ENCODE measurements at places on chromosomes 2 and 18.

DNA sequence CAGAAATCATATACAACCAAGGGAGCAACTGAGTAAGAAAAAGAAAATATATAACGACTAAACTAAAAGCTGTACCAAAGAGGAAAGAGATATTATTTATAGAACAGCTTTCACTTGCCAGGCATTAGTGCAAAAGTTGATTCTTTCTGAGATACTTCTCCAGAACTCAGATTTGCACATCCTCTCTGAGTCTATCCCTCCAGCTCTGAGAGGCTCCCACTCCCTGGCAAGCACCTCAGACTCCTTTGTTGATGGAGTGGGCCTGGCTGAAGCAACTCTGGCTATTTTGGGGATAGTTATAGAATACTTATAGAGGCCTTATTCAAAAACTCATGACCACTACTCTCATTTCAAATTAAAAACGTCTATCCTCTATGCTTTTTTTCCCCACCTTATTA, 501.6 kb upstream of the TNP1 start:
- DNase-seq = no peak

- DNase-seq = no peak
These were observed 510.6 kb downstream of the ERBB4 start for GRCh38 chr2:212027681-212028628.

DNA sequence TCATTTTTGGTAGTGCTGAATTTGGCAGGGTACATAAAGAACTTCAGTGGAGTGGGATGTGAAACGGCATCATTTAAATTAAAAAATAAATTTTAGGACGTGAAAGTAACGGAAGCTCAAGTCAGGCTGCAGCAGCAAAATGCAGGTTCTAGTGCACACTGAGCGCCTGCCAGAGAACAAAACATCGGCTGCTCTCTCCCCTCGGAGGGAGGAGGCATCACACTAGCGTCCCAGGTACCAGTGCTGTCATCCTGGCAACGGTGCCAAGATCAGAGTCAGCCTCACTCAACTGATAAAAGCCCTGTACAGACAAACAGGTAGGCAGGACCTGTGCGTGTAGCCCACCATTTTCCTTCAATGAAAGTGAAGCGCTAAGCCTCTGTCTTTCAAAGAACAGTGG, 261.5 kb downstream of the PTGR3 start:
- DNase-seq = no peak

GRCh38 chr2:70087702-70088597, 673 bp downstream of the PCBP1 start:
- peak; percentile 51 for DNase-seq

- no peak for DNase-seq
These were observed 291.5 kb downstream of the SLC4A3 start for GRCh38 chr2:219918944-219919343.

DNA sequence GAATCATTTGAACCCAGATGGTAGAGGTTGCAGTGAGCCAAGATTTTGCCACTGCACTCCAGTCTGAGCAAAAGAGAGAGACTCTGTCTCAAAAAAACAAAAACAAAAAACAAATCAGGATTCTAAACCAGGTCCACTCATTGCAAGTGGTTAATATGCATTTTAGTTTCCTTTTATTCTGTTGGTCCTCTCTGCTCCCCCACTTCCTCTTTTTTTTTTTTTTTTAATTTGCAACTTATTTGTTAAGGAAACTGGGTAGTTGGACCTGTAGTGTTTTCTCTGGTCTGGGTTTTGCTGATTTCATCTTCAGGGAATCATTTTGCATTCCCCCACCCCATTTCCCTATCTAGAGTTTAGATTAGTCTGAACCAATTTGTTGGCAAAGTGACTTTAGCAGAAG, 14.0 kb downstream of the FER1L5 start:
- no peak for DNase-seq

All from large intestine (tissue), 12 donors.